ENCODE measurements at places on chromosomes 3 and 15.

GRCh38 chr15:89112341-89112971 lies 24.2 kb downstream of the ABHD2 start:
- peak; percentile 65 for DNase-seq

- no peak for DNase-seq
Measured at GRCh38 chr15:67785431-67785830, 39.9 kb upstream of the SKOR1 start.

GRCh38 chr3:143895805-143896204 lies 47.5 kb upstream of the SLC9A9 start:
- no peak for DNase-seq

DNA sequence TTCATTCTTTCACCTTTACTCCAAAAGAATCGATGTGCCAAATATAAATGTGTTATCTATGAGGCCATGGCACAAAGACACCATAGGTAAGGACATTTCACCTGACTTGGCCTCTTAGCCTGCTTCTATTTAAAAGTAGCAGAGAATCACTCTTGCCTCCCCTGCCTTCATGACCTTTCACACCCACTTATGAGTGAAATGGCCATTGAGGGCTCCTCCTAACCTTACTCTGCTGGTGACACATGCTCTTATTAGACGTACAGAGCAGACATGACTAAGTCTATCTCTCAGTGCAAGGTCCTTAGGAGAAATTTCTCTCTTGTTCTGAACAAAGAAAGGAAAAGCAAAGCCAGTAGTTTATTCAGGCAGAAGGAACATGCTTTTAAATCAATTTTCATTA lies 150.7 kb downstream of the LRTM1 start:
- DNase-seq, result peak; percentile 19

DNA sequence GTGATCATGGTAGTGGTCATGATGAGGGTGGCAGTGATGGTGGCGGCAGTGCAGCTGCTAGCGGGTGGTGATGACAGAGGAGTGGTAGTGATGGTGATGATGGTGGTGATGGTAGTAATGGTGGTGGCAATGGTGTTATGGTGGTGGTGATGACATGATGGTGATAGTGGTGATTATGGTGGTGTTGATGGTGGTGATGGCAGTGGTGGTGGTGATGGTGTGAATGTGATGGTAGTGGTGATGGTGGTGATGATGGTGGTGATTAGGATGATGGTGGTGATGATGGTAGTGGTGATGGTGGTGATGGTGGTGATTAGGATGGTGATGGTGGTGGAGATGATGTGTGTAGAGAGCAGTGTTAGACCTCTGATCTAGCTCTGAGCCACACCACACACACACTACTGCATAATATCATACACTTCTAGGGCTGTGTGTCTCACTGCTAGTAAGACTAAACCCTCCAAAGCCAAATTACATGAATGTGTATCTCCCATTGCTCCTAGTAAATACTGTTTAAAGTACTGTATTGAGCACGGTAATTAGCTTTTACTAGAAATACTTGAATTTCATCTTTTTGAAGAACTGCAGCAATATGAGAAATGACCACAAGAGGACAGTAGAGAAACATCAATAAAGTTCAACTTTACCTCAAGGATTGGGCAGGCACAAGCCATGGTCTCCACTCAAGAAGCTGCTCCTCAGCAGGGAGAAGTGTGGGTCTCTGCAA lies 28.8 kb downstream of the TMED3 start:
- DNase-seq, result peak; percentile 43

DNA sequence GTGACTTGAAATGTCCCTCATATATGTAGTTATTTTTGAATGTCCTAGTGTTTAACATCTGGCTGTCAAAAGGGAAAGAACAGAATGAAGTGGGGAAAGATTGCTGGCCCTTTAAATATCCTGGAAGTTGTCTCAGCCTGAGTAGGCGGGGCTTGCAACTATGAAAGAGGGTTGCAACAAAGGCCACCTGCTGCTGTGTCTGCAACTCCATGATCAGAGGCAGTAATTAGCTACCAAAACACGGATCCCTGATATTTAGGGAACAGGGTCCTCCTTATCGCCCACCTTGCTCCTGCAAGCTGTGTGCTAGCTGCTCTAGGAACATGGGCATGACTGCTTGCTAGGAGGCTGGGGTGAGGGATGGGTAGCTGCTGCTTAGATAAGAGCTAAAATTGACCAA lies 100.2 kb upstream of the CFAP20DC start:
- DNase-seq, result no peak

GRCh38 chr15:34055868-34056595 lies 17.0 kb upstream of the AVEN start:
- peak; percentile 74 for DNase-seq

GRCh38 chr3:124882816-124883747 lies 4.1 kb downstream of the ITGB5 start:
- no peak for DNase-seq

- DNase-seq, result no peak
Measured at GRCh38 chr3:77780278-77780996, 740.5 kb downstream of the ROBO2 start.

GRCh38 chr15:93047621-93048425 lies 41.2 kb downstream of the RGMA start:
- no peak for DNase-seq

Data from kidney tubule cell (primary cell).